ENCODE measurements at places on chromosomes 6 and 20.

- DNase-seq: no peak
Measured at GRCh38 chr6:158242071-158242606, 70.1 kb upstream of the TULP4 start.

DNA sequence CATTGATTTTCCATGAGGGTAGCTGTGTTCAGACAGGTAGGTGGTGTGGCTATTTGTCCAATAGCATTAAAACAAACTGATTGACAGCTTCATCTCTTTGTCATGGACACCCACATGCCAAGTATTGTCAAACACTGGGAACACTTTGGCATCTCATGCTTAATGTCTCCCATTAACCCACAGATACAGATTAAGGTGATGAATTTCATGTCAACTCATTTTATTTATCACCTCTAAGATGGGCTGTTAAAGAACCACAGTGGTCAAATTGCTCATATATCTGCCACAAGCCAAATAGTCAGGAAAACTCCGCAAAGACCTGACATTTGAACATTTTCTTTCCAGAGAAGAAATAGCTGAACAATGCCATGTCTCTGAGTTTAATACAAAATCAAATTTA is 139.1 kb upstream of the SPTLC3 start:
- DNase-seq: no peak

DNA sequence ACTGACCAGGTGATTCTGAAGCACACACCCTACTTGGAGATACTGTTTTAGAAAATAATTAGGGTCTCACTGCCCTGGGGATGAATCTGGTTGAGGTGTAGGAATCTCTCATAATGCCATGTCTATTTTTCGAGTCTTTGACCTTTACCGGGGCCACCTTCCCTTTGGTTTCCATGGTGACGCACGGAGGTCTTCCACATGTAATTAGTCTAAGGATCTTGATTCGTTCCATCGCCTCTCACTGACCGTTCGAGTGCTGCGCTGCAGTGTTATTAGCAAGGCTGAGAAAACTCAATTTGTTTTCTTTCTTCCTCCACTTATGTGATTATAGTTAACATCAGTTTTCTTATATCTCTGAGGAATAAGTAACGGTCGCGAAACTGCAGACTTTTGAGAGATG is 144.3 kb upstream of the SPACA1 start:
- DNase-seq: no peak

DNA sequence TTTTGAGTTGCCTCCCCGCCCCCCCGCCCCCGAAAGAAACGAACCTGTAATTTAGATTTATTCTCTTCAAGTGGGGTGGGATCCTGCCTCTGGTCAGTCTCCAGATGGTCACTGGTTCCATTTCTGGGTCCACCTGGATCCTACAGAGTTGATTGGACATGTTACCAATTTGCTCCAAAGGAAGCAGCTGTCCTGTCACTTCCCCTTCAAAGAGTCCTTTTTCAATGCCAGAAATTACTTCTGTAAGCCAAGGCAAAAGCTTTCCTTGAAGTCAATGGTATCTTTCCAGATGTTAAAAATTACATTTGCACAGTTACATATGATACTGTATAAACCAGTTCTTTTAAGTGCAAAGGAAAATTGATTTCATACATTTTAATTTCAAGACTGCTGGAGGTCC is 12.0 kb upstream of the ANKRD60 start:
- no peak for DNase-seq

DNA sequence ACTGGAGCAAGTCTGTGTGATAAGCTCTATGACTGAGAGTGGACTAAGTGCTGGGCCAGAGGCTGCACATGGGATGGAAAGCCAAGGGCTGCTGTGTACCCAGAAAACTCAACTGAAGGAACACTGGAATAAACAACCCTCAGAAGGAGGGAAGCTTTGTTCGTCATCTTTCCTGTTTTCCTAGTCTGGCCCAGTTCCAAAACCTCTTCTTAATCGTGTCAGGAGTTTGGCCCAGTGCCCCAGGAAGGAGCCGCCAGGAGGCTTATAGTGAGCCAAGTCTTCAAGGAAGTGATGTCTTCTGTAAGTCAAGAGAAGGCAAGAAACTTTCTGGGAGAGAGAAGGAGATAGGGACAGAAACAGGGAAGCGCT is 23.3 kb upstream of the TOP1 start:
- DNase-seq: peak; percentile 71

DNA sequence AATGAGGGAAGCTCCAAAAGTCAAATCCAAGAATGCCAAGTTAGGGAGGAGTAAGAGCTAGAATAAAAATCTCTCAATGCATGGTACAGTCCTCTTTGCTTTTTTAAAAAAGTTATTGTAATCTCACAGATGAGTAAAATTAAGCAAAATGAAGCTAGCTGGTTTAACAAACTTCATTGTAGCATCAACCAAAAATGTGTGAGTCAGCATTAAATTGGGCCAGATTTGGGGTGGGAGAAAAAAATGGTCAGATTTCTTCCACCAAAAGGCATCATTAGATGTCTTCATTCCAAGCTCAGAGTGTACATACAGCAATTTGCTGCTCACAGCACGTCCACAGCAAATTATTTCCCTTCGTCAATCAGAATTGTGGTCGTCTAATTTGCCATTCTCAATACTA is 441.5 kb upstream of the FLRT3 start:
- DNase-seq: no peak

- DNase-seq: no peak
Measured at GRCh38 chr6:81450180-81450579, 302.3 kb downstream of the TENT5A start.

GRCh38 chr6:6218759-6219085 is 101.7 kb downstream of the F13A1 start:
- DNase-seq: no peak

DNA sequence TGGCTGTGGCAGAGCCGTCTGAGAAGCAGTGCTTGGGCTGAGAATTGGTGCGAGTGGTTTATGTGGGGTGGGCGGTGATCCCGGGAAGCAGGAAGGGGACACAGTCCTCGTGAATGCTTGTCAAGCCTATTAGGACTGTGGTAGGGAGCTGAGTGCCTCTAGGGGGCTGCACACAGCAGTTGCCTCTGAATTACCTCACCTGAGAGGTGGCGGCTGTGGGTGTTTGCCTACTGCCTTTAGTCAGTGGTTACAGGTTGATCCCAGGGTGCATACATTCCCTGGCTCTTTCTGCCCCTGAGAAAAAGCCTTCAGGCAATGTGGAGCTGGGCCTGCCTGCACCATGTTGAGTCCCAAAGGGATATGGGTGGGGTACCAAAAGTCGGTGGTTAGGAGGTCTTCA is 5.2 kb downstream of the AP5S1 start:
- DNase-seq: no peak

GRCh38 chr6:95249175-95249574 is 328.2 kb upstream of the MANEA start:
- no peak for DNase-seq

- DNase-seq: no peak
Measured at GRCh38 chr6:72813807-72814596, 192.1 kb downstream of the KCNQ5 start.

- no peak for DNase-seq
Measured at GRCh38 chr6:12075067-12075563, 63.0 kb downstream of the HIVEP1 start.

DNA sequence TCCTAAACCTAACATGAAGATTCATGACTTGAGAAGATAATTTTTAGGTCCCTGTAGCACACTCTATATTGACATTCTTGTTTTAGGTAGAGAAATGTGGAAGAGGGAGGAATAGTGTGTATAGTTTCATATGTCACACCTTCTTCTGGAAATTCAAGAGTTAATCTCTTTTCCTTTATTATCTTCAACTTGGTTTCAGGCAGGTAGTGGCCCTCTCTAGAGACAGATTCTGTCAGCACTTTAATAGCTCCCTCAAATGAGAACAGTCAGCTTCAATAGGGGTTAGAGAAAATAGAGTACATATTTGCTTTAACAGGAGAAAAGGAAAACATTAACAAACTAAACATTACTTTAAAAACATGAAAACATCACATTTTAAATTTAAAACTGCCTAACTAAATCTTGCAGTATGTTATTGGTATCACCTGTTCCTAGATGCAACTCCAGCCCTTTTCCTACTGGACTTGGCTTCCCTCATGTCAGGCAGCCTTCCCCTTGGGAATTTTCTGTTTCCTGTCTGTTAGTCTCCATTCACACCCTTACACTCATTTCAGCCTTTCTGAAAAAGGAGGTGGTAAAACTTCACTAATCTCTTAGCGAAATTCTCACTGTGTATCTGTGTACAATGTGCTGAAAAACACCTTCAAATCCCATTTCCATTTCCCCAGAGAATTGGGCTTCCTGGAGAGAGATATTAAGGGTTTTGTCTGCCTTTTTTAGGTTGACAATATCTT is 192.3 kb upstream of the RNF217 start:
- DNase-seq: no peak

DNA sequence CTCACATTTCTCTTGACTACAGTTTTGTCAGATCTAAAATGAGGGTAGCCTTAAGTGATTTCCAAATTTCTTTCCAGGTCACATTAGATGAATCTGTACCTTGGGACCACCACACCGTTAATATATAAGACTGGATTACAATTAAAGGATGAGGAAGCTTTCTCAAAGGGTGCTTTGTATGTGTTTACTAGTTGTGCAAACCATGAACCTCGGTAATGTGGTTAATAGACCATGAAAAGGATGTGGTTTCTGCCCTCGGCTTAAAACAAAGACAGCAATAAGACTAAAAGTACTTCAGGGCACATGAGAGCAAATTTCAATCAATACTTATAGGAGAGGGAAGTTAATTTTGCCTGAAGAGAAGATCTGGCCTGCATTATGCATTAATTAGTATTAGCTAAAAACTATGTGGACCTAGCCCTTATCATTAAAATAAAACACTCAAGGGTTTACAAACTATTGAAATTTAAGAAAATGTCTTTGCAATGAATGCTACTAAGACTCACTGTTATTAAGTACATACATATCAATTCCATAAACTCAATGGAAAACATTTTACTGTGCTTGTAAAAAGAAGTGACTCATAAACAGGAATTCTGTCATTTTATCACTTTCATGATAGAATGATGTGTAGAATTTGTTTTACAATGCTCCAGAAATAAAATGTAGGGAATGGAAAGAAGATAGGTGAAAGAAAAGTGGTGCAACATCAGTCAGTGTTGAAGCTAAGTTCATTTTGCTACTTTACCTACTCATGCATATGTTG is 936 bp upstream of the TMX4 start:
- no peak for DNase-seq

DNA sequence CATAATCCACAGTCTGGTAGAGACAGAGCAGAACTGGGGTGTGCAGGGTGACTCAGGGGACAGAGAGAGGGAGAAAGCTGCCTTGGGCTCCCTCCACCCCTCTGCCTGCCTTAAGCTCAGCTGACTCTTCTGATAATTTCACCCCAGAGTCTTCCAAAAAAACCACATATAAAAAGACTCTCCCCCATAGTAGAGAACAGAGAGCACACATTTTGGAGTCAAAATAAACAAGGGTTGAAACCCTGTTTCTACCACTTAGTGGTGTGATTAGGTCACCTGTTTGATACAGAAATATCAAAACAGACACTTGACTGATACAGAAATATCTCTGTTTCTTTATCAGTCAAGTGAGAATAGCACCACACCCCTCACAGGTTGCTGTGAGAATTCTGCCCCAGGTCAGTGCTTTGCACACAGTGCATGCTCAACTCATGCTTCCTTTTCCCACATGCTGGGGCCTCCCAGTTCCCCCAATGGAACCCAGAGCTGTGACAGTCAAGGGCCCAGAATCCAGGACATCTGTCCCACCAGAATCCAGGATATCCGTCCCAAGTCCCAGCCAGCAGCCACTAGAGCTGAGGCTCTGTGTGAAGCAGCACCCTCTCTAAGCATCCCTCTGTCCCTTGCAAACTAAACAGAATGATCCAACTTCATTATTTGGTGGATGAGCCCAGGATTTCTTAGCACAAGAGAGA is 1.2 kb downstream of the TREML2 start:
- no peak for DNase-seq

DNA sequence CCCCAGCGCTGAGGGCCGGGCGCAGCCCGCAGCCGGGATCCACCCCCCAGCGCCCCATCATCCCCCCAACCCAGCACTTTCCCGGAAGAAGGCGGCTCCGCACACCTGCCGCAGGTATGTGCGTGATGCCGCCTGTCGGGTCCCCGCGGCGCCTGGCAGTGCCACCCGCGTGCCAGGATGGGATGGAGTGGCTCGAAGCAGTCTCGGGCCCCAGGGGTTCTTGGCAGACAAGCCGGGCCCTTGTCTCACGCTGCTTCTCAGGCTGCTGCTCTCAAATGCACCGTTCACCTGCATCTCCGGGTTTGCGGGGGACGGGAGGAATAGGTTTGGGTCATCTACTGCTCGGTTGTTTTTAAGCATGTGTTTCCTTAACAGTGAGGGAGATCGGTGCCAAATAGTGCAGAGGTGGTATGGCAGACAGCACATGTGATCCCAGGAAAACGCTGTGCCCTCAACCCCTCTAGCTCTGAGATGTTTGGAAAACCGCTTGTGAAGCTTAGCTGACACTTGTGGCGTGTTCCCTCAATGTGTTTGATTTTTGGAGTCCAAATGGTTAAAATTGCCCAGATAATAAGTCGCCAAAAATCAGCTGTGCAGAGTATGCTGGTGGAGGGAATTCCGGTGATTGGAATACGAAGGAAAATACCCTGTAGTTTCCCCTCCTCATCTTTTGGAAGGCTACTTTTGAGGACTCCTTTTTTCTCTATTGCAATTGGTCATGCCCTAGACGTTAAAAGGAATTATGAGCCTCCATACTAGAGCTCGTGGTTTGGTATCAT is 926 bp downstream of the MYLIP start:
- no peak for DNase-seq

All from DMS 273 treated with DMSO at 0.1 percent for 48 hours (cell line).